AG09319 (cell line): ENCODE measurements at places on chromosomes 2 and 18.

GRCh38 chr18:3879836-3880120 lies 429.8 kb downstream of the TGIF1 start:
- no peak for DNase-seq

DNA sequence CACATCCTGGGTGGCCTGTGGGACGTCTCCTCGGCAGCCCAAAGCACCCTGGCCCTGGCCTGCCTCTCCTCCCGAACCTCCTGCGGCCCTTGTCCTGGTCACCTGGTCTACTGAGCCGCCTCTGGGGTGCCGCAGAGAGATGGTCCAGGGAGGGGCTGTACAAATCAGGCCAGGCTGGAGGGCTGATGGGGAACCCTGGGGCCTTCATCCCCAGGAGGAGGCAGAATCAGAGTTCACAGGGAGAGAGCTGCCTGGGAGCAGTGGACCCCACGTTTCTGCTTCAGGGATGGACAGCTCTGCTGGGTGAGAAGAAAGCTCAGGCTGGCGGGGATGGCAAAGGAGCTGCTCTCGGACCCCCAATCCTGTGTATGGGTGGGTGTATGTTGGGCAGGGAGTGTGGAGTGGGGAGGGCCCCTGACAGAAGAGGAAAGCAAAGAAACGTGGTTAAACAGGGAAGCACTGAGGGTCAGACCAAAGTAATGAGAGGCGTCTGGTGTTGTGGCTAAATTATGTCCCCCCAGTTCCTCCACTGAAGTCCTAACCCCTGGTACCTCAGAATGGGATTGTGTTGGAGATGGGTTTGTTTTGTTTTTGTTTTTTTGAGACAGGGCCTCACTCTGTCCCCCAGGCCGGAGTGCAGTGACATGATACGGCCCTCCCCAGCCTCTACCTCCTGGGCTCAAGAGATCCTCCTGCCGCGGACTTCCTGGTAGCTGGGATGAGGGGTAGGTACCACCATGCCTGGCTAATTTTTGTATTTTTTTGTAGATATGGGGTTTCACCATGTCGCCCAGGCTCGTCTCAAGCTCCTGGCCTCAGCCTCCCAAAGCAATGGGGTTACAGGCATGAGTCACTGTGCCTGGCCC lies 73.4 kb upstream of the SMAD7 start:
- DNase-seq: no peak

GRCh38 chr18:3217948-3218647 lies 1.7 kb downstream of the MYOM1 start:
- DNase-seq: no peak

DNA sequence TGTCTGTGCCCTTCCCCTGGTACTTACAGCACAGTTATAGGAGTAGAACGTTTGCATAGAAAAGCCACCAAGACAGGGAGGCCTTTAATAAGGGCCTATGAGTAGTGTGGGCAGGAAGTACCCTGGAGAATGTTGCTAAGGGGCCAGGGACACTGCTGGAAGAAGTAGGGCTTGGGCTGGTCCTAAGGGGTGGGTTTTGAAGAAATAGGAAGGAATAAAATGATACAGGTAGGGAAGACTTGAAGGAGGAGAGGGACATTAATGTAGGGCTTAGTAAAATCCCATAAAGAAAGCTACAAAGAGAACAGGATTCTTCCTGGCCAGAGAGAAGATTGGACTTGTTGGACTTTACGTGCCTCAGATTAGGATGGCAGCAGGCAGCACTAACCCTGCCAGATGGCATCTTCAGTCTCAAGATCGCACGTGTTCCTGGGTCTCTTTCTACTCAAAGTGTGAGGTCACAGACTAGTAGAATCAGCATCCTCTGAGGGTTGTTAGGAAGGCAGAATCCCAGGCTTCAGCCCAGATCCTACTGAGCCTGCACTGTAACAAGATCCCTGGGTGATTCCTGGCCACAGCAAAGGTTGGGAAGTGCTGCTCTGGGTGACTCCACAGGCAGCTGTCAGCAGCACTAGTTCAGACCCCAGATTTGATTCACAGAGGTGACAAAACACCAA lies 39.2 kb downstream of the EPAS1 start:
- no peak for DNase-seq

DNA sequence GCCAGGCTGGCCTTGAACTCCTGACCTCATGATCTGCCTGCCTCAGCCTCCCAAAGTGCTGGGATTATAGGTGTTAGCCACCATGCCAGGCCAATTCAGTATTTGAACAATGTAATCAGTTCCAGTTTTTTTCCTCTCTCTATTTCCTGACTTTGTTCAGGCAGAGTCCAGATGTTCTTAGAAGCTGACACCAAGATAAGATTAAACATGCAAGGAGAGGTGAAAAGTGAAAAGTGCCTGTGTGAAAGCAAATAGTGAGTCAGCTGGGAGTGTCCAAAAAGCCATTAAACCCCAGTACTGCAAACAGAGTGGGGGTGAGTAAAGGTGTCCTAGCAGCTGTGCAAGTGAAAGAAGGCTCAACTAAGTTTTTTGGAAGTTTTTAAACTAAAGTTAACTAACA lies 231.5 kb downstream of the PTH2R start:
- DNase-seq: no peak

- DNase-seq: no peak
Measured at GRCh38 chr2:109601783-109602182, 12.0 kb downstream of the SEPTIN10 start.

- DNase-seq: no peak
Measured at GRCh38 chr18:70276416-70277191, 12.2 kb upstream of the SOCS6 start.

- no peak for DNase-seq
Measured at GRCh38 chr2:18860179-18860578, 270.8 kb upstream of the NT5C1B start.

DNA sequence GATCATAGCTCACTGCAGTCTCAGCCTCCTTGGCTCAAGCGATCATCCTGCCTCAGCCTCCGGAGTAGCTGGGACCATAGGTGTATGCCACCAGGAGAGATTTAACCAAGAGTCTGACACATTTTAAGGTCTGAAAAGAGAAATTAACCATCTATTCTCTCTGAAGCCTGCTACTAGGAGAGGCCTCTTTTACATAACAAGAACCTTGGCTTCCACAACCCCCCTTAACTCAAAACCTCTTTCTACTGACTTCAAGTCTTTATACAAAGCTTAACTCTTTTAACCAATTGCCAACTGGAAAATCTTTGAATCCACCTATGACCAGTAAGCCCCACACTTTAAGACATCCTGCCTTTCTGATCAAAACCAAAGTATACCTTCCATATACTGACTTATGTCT lies 279.9 kb upstream of the CELF4 start:
- no peak for DNase-seq

GRCh38 chr18:3595369-3596273 lies 145.6 kb downstream of the TGIF1 start:
- DNase-seq: no peak

- no peak for DNase-seq
Measured at GRCh38 chr2:45643095-45643494, 8.4 kb upstream of the PRKCE start.

DNA sequence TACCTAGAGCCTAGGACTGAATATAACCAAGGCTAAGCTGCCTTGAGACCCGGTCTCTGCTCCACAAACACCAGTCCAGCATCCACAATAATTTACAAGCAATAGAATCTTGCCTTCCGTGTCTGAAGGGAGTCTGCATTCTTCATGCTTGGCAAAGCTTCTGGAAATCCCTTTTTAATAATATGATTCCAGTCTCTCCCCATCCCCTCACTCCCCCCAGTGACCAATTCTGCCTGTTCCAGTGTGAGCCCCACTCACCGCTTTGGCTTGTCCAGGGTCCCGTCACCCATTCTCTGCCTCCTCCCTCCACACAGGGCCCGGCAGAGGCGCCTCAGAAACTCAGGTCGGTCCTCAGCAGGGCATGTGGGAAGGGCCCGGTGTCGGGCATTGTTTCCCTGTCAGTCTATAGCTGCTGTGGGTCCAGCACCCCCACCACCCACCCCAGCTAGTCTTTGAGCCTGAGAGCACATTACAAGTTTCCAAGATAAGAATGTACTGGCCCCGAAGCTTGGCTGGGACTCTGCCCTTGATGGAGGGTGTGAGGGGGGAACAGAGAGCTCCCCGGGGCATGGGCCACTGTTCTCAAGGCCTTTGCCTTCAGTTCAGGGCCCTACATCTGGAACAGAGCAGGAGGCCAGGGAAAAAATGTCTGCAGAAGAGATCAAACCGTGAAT lies 129.7 kb upstream of the MYCN start:
- DNase-seq: no peak

DNA sequence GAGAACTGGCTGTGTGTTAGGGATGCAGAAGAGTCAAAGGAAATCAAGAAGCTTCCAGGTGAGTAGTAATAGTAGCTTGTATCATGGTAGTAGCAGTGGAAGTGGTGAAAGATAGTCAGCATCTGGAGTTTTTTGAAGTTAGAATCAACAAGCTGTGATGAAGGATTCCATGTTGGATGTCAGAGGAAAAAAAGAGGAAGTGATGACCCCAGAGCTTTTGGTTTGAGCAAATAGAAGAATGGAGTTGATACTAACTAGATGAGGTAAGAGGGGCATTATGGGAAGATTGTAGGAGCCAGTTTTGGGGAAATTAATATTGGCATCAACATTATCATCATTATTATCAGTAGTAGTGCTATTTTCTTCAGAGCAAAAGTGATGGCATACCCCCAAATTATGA lies 542.2 kb downstream of the XIRP2 start:
- DNase-seq: no peak
